ENCODE measurements at places on chromosomes 4 and X.

GRCh38 chr4:159055833-159056232, 47.0 kb upstream of the RAPGEF2 start:
- DNase-seq = no peak

DNA sequence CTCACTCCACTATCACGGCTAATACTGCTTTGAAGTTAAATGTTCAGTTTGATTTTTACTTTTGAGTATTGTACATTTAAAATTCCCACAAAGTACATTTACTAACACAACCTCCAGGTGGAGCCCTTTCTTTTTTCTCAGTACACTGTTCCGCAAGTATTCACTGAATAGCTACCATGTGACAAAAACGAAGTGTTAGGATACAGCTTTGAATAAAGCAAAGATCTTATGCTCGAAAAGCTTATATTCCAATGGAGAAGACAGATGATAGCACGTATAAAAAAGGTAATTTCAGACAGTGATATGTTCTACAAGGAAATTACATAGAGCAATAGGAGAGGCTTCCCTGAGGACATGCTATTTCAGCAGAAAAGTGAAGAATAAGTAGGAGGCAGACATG, 60.7 kb upstream of the ABCG2 start:
- DNase-seq = no peak

DNA sequence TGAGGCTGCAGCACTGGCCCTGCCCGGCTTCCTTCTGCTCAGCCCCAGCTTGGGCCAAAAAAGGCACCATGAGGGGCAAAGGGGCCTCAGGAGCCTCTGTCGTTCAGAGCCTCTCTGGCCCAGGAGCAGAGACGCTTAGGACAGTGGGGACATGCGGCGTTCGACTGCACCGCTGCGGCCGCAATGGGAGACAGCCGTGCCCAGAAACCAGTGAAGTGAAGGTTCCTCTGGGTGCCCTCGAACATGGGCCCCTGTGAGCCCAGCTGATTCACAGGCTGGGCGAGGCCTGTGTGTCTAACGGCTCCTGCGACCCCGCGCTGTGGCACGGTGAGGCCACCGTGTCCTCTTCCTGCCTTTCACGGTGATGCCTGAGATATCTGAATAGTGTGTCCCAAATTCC, 235.0 kb downstream of the AFAP1 start:
- no peak for DNase-seq

- no peak for DNase-seq
Measured at GRCh38 chrX:129632443-129632842, 22.3 kb downstream of the APLN start.

DNA sequence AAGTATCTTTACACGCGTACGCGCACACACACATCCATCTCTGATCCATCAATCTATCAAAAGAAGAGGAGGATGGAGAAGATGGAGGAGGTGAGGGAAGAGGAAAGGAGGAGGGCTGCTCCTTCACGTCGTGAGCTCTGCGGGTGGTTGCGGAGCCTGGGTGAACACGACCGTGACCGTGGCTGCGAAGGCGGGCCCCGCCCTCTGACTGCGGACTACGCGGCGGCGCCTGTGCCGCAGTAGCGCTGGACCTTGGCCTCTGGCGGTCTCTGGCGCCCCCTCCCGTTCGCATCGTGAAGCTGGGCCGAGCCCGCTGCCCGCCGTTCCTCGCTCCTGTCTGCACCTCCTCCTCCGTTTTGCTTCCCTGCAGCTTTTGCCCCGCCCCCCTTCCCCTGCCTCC, 37.7 kb upstream of the ARAF start:
- DNase-seq = peak; percentile 75

DNA sequence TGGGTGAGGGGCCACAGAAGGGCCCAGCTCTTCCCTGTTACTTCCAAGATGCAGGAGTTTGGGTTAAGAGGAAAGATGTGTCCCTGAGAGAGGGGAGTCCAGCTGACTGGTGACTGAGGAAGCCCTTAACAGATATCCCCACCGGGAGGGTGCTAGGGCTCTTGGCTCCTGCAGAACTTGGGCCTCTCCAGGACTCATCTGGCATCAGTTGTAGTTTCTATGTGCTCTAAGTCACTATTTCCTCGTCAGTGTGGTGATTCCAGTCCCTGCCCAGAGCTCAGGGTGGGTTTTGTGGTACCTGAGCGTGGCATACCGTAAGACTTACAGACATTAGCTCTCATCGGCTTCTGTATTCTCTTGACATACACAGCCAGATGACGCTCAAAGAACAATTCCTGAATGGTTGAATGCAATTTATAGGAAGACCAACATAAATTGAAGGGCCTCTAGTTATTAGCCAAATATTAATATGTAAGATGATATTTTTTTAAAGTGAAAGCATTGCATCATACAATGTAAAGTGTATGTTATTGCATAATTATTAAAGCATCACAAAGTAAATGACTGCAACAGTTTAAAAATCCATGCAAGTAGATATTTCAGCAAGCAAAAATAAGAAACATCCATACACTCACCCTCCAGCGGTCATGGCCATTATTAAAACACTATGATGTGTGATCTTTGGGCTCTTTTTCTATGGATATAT, 195.5 kb downstream of the PTTG2 start:
- no peak for DNase-seq
